HT1080 (cell line): ENCODE measurements at places on chromosomes 16 and 17. TPM values are rescaled to one million over a fixed set of nuclear protein-coding genes. Genes with fewer than 3 reads are reported as not detected.

SLC16A11 gene
- not detected in 2 replicates for total RNA-seq

ABCA10 gene
- total RNA-seq, result 0.05 TPM in 1 of 2 replicates, not detected in the other

PRR35 gene
- total RNA-seq, result 0.10 TPM in 1 of 2 replicates, not detected in the other

ACSM2B gene
- total RNA-seq, result not detected in 2 replicates

ALDH3A1 gene
- 0.85 TPM in 1 of 2 replicates, not detected in the other for total RNA-seq

MEOX1 gene
- not detected in 2 replicates for total RNA-seq

RGS9 gene
- 2.2 and 4.0 TPM in 2 replicates for total RNA-seq
